Dermis blood vessel endothelial cell (primary cell): ENCODE measurements at places on chromosomes 1 and 21. TPM values are rescaled to one million over a fixed set of nuclear protein-coding genes. Genes with fewer than 3 reads are reported as not detected.

The FMN2 gene
- total RNA-seq: 0.14 and 1.5 TPM in 2 replicates

The TNFSF4 gene
- total RNA-seq: 2.7 TPM in 2 replicates

The AGMAT gene
- 0.34 and 1.2 TPM in 2 replicates for total RNA-seq

The KIF2C gene
- total RNA-seq: 11.7 and 45.5 TPM in 2 replicates

DNA sequence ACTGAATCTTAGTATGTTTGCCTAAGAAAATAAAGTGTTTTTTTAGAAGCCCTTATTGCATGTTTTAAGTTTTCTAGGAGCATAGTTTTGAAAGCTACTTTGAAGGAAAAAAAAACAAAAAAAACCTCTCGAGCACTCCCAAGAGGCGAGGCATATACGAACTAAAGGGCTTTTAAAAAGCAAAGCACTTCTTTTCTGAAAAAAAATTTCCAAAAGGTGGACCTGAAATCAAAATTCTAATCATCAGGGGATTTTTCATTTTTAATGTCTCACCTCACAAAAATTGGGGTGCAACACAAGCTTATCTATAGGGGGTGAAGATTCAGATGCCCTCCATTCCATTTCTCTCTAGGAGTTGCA lies 594 bp downstream of the GLMN start:
- DNase-seq: peak; percentile 15

DNA sequence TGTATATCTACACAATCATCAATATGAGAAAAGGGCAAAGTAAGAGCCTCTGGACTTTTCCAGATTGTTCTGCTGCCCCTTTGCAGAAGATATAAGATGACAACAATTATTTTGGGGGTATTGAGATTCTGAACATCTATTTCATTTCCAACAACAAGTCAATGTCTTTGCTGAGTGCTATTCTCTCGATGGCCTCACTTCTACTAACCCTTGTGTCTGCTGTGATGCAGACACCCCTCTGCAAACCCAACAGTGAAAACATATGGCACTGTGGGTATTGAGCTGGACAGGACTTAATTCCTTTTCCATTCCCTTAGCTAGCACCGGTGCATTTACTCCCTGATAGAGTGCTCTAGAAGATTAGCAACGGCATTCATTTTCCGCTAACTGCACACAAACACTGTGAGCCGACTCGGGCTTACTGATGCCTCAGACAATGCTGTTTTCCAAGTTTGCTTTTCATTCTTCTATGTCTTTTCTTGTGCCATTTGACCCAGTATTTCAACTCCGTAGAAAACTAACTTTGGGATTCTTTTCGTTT lies 33.4 kb upstream of the SMYD2 start:
- no peak for DNase-seq

- DNase-seq: peak; percentile 59
Measured at GRCh38 chr1:228938537-228938901, 203.2 kb downstream of the RHOU start.

DNA sequence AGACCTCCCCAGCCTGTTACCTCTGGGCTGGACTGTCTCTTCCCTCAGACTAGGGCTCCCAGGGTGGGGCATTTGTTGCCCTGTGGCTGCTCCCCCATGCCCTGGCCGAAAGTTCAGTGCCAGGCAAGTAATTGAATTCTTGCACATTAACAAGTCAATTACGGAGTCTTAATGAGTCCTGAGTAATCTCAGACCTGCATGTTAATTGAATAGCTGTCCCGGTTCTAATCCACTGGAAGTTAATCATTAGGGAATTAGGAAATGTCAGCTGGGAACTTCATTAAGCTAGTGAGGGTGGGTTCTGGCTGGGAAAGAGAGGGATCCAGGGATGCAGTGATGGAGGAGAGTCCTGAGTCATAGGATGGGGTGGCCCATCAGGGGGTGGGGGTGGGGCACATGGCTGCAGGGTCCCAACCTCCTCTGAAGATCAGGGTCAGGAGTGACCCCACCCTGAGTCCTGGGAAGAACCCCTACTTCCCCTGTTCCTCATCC lies 47.1 kb upstream of the CSF3R start:
- no peak for DNase-seq

GRCh38 chr1:225825607-225826007 lies 15.7 kb downstream of the EPHX1 start:
- DNase-seq: no peak
